ENCODE measurements at places on chromosomes 2 and 18.
A peak's percentile ranks its signal among the peaks of the same experiment; 100 is the strongest.

DNA sequence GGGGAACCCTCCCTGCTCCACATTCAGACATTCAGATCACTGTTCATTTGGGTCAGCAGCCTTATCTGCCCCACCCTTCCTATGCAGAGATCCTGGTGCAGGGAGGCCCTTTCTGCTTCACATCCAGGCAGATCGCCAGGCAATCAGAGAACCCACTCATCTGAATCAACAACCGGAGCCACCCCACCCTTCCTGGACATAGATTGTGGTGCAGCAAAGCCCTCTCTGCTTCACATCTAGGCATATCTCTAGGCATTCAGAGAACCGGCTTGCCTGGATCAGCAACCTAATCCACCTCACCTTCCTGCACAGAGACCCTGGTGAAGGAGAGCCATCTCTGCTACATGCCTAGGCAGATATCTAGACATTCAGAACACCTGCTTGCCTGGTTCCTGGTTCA lies 184.5 kb upstream of the CNTNAP5 start:
- no peak for DNase-seq

DNA sequence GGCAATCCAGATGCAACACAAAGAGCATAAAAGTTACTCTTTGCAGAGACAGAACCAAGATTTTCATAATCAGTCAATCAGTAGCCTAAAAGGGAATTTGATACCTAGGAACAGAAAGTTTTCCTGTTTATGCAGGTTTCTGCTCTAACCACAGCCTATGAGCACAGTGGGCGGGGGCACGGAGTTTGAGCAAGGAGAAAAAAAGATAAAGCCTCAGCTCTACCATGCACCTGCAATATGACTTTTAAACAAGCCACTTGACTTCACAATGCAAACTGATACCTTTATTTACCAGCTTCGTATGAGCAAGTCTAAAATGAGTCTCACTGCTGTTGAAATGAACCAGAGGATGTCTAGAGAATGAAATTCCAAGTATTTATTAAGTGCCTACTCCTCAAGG lies 5.6 kb upstream of the LRATD1 start:
- DNase-seq, result no peak

- DNase-seq, result no peak
Measured at GRCh38 chr2:55140316-55141219, 90.3 kb upstream of the RTN4 start.

DNA sequence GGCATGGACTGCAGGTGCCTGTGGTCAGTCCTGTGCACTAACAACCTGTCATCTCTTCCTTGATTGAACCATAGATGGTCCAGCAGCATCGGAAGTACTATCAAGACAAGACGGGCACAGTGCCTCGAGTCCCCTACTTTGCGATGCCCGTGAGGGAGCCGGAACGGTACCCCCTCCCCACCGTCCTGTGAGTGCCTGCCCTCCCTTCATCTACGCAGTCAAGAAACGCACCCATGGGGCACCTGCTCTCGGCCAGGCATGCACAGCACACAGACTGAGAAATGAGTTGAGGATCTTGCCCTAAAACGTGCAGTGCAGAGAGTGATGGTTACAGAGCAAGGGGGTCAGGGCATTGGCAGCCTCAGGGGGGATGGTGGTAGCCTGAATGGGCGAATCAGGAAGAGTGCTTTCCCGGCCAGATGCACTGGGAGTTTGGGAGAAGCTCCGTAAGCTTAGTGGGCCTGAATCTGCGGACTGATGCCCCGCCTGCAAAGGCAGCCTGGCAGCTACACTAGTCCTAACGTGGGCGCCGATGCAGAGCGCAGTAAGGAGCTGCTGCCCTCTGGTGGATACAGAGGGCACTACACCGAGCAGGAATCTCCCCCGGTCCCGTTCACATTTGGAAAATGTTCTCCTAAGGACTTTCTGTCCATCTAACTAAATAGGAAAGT lies 63.6 kb downstream of the CIB4 start:
- peak; percentile 40 for DNase-seq

DNA sequence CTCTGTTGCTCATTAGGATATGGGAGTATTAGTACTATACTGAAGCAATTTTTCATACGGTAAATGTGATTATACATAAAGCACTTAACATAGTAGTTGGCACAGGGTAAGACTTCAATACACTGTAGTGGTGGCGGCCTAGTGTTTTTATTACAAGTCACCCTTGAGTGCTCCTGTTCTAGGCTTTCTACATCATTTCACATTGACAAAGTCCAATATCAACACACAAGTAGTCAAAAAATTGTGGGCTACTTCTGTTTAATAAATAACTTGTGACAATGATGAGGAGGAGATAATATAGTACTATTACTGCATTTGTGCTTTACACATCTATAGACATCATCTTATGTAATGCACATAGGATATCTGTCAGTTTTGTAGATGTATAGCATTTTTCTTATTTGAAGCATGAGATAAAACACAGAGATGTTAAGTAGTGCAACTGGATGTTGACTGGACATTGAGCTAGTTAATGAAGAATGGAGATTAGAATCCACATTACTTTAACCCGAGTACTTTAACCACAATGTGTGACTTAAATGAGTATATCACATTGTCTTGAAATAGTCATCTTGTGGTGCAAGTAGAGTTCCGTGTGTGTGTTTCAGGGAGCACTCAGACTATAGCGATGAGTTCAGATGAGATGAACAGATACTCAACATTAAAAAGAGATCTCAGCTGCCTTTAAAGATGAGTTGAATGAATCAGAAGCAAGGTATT lies 134.8 kb downstream of the ZNF385B start:
- DNase-seq, result no peak

DNA sequence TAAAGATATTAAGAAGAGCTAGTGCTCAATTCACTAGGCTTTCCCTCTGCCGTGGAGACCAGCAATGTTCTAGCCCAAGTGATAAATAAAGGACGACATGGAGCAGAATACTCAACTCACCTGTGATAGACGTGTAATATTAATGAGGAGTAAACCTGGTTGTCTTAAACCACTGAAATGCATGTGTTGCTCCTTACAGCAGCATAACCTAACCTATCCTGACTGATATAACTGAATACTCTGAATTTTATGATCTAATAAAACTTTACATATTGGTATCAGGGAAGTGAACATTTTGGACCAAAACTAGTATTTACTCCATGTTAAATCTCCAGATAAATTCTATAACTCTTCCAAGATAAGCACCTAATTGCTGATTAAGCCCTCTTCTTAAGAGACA lies 531.0 kb downstream of the METTL4 start:
- DNase-seq, result no peak

DNA sequence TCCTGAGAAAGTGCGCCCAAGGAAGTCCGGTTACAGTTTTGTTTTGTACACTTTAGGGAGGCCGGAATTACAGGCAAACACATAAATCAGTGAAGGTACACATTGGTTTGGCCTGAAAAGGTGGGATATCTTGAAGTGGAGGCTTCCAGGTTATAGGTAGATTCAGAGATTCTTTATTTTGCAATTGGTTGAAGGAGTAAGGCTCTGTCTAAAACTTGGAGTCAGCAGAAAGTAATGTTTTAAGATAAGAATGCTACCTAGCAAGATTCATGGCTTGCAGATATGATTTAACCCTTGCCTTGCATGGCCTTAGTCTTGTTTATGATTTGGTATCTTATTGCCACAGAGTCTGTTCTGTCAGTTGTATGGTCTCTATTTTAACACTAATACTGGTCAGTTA lies 165.9 kb upstream of the NDUFV2 start:
- DNase-seq, result no peak

DNA sequence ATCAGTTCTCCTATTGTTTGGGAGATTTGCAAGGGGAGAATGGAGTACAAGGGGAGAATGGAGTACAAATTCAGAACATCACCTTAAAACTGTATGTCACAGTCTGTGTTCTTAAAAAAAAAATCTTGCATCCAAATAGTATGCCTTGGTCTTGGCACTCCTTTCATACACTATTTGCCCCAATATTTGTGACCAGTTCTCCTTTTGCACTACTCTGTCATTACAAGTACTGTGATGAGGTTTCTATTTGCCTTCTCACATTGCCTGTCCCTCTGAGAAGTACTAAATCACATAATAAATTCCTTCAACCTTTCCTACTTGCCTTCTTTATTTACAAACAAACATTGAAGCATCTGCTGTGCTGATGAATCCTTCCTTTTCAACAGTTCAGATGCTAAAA lies 36.0 kb upstream of the NCK2 start:
- DNase-seq, result no peak

- DNase-seq, result no peak
Measured at GRCh38 chr2:173968551-173968950, 3.4 kb upstream of the SP3 start.

DNA sequence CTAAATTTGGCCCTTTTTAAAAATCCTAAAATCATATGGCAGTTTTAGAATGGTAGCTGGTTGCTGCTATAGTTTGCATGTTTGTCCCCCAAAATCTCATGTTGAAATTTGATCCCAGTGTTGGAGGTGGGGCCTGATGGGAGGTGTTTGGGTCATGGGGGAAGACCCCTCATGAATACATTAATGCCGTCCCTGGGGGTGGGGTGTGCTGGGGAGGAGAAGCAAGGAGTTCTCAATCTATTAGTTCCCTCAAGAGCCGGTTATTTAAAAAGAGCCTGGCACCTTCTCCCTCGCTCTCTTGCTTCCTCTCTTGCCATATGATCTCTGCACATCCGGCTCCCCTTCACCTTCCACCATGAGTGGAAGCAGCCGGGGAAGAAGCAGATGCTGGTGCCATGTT lies 20.8 kb downstream of the GPATCH11 start:
- DNase-seq, result no peak

GRCh38 chr18:50053111-50053510 lies 141.8 kb downstream of the MYO5B start:
- no peak for DNase-seq

DNA sequence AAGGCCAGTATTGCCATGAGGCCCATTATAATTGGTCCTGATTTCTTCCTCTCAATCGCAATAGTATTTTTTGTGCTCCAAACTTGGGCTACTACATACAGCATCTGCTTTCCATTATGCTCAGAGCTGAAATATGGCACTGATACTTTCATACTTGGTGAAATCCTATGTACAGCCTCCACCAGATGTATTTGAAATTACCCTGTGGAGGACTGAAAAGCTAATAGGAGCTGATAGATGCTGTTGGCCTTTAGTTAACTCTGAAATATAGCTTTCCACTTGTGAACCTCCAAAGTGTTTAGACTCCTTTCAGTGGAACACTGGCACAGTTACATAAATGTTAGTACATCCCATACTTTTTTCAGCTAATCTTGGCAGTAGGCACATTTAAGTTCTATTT lies 205.7 kb downstream of the NEDD4L start:
- no peak for DNase-seq

DNA sequence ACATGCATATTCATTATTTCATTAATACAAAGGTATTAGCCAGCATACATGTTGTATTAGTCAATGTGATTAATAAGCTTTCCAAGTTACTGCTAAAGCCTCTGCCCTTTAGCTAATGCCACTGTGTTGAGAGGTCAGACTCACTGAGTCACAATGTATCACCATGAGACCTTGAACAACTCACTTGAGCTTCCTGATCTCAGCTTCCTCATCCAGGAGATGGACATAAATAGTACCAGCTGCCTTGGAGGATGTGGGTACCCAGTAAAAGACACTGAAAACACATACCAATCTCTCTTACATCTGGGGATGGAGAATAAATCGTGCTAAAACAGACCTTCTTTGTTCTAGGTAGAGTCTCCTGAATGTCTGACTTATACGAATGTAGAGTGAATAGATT lies 224.6 kb downstream of the EPHA4 start:
- no peak for DNase-seq
